Stimulated activated CD8-positive, alpha-beta memory T cell treated with anti-CD3 and anti-CD28 coated beads, Interleukin-2, amount 100 ng/mL, for 48 hours (primary cell): ENCODE measurements at places on chromosomes 12 and 14.
A peak's percentile ranks its signal among the peaks of the same experiment; 100 is the strongest.

DNA sequence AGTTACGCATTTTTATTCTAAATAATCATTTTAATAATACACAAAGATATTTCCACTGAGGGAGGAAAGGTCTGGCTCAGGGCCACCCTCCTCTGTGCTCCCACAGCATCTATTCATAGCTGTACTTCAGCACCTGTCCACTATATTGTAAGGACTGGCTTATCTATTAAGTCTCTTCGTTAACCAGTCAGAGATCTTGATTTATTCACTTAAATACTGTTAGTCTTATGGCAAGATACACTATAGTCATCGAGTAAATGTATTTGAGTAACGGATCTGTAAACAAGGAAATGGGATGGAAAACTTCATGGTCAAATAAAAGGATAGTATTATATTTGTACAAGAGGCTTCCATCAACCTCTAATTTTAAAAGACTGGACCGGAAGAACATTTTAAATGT is 54.6 kb downstream of the SPTLC2 start:
- no peak for DNase-seq

DNA sequence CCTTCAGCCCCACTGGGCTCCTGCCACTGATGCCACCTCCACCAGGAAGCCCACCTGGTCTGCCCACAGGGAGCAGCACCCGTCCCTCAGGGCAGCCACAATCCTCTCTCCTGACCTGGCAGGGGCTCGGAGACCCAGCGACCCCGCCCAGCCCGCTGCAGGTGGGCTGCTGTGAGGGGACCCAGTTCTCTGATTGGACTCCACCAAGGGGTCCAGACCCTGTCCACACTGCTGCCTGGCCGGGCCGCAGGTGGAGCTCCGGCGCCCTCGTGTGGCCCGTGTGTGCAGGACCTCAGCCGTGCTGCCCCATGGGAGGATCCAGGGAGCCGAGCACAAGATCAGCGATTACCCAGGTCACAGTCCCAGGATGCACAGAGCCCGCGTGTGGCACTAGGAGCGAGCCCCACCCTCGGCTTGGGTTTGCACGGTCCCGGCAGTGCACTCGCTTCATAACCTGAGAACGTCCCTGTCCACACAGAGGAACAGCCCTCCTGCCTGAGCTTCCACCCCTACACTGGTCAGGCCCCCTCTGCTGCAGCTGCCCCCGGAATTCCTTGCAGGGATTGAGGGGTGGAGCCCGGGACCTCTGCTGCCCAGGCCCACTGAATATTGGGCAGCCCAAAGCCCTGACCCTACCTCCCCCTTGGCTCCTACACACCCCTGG is 35.4 kb upstream of the TMEM179 start:
- peak; percentile 29 for DNase-seq

- no peak for DNase-seq
Measured at GRCh38 chr12:74818412-74818811, 280.8 kb downstream of the ATXN7L3B start.

DNA sequence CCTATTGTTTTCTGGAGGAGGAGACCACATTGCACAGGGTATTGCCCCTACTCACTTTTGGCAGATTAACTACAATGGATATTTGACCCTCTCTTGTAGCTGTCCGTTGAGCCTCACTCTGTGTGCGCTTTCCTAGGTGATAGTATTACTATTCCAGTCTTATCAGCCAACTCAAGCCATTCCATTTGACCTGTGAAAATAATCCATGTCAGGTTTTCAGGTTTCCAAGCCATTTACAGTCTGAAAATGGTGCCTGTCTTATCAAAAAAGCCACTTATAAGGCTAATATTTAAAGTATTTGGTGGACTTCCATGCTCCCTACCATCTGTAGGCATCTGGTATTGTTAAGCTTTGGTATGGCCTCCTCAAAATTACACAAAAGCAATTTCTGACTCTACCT is 29.6 kb upstream of the KLRD1 start:
- DNase-seq: no peak

DNA sequence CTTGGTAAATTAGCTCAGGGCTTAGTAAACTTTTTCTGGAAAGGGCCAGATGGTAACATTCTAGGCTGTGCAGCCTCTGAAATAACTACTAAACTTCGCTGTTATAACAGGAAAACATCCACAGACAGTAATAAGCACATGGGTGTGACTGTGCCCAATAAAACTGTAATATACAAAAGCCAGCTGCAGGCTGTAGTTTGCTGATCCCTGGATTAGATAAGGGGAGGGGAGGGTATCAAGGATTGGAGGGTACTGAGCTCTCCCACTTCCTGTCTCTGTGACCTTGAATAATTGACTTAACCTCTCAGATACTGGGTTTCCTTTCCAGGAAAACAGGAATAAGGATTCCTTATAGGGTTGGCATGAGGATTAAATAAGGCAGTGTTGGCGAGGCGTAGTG is 81.2 kb downstream of the CCDC60 start:
- DNase-seq: no peak

DNA sequence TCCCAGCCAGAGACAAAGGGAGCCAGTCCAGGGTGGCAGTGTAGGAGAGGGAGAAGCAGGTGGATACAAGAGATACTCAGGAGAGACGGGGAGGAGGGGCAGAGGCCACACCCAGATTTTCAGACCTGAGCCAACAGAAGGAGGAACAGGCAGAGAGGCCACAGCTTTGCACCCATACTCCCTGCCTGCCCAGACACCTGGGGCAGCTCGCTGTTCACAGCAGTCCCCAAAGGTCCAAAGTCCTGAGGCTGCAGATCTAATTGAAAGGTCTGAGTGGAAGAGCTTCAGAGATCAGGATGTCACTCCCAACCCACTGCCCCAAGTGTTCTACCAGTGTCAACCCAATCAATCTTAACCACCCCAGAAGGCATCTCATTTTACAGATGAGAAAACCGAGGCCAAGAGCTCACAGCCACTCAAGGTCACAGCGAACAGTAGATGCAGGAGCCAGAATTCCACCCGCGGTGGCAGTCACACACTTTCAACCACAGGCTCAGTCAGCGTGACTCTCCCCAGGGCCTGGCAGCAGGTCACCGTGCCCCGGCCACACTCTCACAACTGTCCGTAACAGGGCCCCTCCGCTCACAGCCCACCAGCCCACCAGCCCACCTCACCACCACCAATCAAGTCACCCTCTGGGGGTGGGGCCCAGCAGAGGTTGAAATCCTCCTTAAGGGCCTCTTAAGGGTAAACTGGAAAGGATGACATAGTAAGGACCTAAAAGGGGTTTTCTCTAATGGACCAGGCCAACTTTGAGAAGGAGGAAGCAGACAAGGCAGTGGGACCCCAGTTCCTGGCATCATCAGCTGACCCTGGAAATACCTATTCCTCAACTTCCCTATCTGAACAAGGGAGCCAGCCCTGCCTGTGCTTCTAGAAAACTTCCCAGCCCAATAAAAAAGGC is 33.3 kb downstream of the ACTN1 start:
- peak; percentile 25 for DNase-seq

DNA sequence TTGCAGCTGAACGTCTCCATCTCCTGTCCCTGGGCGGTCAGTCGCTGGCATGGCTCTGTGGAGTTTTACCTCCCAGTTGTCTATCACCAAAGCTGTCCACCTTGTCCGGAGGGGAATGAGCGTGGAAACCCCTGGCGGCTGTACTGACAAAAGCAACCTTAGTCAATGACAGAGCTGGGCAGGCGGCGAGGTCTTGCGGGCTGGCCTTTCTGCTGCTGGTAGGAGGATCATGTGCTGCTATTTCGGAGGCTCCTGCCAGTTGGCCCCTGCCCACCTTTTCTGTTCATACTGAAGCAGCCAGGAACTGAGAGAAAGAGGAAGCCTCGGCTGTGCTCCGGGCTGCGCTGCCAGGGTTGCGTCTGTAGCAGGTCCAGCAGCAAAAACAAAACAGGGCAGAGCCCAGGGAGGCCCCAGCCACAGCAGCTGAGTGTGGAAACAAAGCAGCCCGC is 57.7 kb downstream of the HMGA2 start:
- DNase-seq: no peak

DNA sequence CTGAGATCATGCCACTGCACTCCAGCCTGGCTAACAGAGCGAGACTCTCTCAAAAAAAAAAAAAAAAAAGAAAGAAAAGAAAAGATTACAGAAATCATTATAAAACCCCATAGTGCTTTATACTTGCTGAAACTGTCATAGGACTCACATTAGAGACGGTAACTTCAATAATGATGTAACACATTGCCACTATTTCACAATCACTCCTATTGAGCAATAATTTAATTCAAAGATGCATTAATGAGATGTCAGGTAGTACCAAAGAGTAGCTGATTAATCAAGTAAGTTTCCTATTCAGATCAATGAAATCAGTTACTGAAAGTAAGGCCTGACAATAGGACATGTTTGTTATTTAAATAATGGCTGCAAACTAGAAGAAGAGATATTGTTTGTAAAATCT is 751.5 kb upstream of the ALG10B start:
- no peak for DNase-seq

DNA sequence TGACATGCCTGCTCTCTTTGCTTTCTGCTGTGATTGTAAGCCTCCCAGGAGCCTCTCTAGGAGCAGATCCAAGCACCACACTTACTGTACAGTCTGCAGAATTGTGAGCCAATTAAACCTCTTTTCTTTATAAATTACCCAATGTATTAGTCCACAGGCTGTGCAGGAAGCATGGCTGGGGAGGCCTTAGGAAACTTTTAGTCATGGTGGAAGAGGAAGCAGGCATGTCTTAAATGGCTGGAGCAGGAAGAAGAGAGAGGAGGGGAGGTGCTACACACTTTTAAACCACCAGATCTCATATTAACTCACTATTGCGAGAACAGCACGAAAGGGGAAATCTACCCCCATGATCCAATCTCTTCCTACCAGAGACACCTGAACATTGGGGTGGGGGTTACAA is 108.9 kb downstream of the DERA start:
- DNase-seq: no peak

GRCh38 chr12:10400829-10401228 is 8.7 kb downstream of the KLRC4 start:
- no peak for DNase-seq

GRCh38 chr12:100871195-100871734 is 76.7 kb downstream of the ANO4 start:
- DNase-seq: no peak

DNA sequence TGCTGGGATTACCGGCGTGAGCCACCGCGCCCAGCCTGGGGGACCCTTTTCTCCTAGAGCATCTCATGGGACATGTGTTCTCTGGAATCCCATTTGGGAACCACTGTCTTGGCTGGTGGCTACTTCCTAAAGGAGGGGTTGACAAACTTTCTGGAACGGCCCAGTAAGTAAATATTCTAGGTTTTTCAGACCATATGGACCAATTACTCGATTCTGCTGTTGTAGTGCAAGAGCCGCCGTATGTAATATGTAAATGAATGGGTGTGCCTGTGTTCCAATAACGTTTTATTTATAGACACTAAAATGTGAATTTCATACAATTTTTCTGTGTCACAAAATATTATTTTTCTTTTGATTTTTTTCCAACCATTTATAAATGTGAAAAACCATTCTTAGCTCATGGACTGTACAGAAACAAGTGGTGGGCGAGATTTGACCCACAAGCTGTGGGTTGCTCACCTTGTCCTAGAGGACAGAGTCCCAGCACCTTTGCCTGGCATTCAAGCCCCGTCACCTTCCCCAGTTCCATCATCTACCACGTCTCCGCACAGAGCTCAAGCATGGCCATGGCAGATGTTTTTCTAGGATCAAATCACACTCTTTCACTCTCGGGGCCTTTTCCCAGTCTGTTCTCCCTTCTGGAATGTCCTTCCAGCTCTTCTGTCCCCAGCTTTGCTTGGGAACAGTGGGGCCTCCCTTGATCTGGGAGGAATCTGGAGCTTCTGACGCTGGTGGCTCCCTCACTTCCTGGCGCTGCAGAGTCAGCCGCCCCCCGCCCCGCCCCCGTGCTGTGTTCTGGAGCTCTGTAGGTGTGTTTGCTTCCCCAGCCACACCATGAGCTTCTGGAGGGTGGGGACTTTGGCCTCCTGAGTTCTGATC is 17.9 kb upstream of the RCOR1 start:
- no peak for DNase-seq

DNA sequence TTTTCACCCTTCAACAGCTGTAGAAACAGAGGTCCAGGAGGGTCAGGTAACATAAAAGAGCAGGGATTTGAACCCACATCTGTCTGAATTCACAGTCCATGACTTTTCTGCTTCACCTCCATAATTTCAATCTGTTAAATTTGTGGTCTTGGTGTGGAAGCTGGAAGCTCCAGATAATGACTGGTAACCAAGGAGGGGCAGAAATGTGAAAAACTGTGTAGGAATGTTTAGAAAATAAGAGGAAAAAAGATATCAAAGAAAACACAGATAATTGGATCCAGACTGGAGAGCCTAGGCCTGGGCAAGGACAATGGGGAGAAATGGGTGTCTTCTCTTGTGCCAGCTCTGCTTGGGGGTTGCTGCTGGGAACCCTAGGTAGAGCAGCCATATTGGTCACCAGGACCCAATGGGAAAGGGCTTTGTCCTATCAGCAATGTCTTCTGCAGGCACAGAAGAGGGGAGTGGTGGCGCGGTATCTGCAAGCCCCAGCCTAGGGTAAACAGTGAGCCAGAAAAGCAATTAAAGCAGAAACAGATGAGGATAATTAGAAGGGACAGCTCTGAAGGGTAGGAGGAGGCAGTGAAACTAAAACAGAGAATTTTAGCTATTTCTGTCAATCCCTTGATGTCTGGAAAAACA is 54.3 kb upstream of the CCDC91 start:
- DNase-seq: no peak

- no peak for DNase-seq
Measured at GRCh38 chr12:121595520-121595919, 14.7 kb upstream of the KDM2B start.

- DNase-seq: no peak
Measured at GRCh38 chr14:30362369-30363218, 196.4 kb upstream of the G2E3 start.

GRCh38 chr12:26431211-26431610 is 235.8 kb downstream of the SSPN start:
- DNase-seq: no peak

DNA sequence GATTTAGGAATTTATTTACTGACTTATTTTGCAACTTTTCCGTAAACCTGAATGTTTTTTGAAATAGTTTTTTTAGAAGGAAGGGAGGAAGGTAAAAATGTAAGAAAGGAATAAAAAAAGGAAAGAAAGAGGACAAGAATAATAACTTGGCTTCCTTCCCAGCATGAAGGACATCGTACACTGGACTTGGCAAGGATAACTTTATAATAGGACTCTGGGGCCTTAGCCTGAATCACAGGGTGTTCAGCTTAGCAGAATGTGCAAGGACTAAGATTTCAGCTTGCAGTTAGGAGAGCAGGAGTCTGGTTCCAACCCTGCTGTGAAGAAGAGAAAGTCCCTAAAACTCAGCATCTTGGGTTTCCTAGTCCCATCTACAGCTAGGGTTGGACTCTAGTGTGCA is 1053.3 kb downstream of the VRK1 start:
- DNase-seq: no peak

- DNase-seq: no peak
Measured at GRCh38 chr12:50842637-50843493, at the start of gene TMPRSS12. TMPRSS12 (plus strand) TSS chr12:50842926; CDS start chr12:50842965, 39 bp downstream.
